ENCODE measurements at places on chromosomes 6 and 20.
A peak's percentile ranks its signal among the peaks of the same experiment; 100 is the strongest.

DNA sequence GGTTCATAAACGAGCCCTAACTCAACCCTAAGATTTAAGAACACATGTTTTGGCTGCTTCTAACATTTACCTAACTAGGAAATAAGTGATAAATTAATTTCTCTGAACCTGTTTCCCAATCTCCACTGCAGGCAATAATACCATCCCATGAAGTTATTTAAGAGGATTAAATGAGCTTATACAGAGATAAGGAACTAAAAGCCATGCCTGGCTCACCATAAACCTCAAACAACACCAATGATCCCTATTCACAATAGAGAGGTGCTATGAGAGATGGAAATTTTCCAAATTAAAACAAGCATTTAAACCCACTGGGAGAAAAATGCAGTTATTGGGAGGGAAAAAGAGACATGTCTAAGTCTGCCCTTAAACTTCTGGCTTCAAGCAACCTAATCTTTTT, 33.9 kb upstream of the KLHL31 start:
- no peak for DNase-seq

DNA sequence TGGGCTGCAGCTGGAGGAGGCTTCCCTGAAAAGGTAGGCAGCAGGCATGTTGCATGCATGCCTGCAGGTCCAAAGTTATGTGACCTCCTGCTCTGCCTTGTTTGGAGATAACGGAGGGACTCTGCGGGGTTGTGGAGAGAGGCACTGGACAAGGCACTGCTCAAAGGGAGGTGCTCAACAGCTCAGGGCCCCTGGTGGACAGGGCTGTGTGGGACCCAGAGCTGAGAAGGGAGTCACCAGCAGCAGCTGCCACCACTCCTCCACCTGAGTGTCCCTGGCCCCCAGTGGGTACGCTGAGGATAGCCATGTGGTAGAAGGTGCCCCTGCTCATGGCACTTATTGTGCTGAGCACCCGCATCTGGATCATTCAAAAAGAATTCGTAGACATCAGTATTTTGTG, 15.5 kb upstream of the CST8 start:
- DNase-seq = no peak

GRCh38 chr6:43037197-43037596, 15.8 kb downstream of the RRP36 start:
- DNase-seq = no peak

DNA sequence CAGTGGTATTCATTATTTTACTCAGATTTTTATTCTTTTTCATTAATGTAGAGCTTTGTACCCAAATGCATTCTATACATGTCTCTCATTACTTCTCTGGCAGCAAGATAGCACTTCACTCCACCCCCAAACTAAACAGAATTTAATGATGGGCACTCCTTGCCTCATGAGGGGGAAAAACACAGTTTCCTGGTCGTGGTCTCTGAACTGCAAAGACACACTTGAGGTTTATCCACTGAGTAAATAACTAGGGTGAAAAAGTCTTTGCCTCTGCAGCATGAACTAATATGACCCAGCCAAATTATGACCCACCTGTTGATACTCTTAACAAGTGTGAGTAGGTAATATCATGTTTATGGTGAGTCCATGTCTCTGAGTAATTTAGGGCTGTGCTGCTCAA, 785.2 kb upstream of the FLRT3 start:
- DNase-seq = no peak

- no peak for DNase-seq
Measured at GRCh38 chr20:11677836-11678235, 239.9 kb upstream of the BTBD3 start.

DNA sequence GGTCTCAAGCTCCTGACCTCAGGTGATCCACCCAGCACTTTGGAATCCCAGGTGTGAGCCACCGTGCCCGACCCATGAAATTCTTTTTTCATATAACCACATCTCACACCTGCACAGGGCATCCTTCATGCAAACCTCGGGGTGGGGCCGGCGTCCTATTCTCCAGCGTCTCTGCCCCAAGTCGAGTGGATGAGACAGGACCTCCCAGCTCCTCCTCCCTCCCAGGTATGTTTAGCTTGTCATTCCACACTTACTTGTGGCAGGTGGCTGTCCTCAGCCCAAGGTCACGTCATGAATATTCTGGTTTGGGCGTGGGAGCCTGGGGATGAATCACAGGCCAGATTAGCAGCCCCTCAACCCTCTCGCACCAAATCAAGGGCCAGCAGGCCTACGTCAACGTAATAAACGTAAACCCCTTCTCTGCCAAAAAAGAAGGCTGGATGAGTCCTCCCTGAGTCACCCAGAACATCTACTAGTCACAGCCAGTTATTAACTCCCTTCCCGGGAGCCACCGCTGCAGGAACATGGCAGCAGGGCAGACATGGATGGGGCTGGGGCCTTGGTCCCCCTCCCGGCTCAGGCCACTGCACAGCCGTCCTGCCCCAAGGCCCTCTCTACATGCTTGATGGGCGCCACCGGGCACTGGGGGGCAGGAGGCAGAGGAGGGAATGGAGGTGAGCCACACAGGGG, 91.7 kb downstream of the YTHDF1 start:
- DNase-seq = no peak

- no peak for DNase-seq
Measured at GRCh38 chr20:45153752-45154151, 20.9 kb upstream of the PI3 start.

- no peak for DNase-seq
Measured at GRCh38 chr20:14955399-14955798, 618.0 kb upstream of the FLRT3 start.

- DNase-seq = no peak
Measured at GRCh38 chr6:167153521-167153959, 4.2 kb downstream of the GPR31 start.

- DNase-seq = peak; percentile 9
Measured at GRCh38 chr6:18585032-18585573, 198.0 kb downstream of the RNF144B start.
